ENCODE measurements at places on chromosomes 6 and 20.
A peak's percentile ranks its signal among the peaks of the same experiment; 100 is the strongest.

DNA sequence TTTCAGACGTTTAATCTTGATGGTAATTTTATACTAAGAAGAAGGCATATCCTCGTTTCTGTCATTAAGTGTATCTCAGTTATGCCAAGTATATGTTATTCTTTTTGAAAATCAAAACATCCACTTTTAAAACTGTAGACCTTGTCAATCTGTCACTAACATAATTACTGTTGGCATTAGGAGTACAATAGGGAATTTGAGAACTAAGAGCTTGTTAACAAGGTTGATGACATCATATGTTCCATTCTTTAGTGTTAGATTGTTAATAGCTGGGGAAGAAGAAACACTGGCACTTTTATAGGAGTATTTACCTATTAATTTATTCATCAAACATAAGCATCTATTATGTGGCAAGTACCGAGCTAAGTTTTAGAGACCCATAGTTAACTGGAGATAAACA is 76.2 kb downstream of the MAP3K4 start:
- no peak for DNase-seq

DNA sequence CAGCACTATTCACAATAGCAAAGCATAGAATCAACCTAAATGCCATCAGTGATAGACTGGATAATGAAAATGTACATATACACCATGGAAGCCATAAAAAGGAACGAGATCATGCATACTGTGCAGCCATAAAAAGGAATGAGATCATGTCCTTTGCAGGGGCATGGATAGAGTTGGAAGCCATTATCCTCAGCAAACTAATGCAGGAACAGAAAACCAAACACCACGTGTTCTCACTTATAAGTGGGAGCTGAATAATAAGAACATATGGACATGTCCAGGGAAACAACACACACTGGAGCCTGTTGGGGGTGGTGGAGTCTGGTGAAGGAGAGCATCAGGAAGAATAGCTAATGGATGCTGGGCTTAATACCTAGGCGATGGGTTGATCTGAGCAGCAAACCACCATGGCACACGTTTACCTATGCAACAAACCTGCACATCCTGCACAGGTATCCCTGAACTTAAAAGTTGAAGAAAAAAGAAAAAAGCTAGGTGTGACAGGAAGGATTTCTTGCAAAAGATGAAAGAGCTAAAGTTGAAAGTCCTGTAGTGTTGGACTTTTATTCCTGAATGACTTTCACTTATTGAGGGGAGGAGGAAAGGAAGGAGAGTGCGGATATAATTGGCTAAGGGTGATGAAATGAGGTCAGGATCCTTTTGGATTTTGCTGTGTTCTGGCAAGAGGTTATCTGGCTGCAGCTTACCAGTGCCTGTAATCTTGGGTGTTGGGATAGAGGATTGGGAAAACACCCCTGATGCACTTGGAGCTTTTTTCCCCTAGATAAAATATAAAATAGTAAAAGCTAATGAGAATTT is 8.5 kb downstream of the TRMT11 start:
- no peak for DNase-seq

GRCh38 chr6:150006961-150007464 is 18.3 kb downstream of the RAET1L start:
- DNase-seq, result peak; percentile 32

DNA sequence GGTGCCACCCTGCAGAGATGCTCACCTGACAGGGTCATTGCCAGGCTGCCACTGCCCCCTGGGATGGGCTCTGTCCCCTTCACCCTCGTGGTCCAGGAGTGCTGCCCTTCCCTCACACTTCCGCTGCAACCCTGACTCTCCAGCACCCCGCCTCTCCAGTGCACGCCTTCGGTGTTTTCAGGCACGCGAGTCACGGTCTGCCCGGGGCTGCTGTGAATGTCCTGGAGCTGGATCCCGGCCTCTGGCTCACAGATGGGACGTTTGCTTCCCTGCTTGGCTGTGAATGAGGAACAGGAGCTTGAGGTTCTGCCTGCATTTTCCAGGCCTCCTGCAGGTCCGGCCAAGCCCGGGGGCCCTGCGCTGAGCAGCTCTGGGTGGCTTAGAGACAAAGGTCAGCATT is 343.4 kb downstream of the SMOC2 start:
- DNase-seq, result no peak

DNA sequence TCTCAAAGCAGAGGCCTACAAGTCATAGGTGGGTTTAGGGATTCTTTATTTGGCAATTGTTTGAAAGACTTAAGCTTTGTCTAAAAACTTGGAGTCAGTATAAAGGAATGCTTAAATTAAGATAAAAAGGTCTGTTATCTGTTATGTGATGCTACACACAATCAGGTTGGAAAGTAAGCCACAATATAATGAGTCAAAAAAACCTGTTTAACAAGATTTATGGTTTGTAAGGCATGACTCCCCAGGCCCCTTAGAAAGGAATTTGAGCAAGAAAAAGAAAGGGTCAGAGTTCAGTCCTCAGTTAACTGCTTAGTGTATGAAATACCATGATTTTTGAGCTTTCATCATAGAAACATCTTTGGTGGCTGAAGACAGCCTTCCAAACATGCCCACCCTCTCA is 66.8 kb upstream of the HMGN3 start:
- DNase-seq, result no peak

DNA sequence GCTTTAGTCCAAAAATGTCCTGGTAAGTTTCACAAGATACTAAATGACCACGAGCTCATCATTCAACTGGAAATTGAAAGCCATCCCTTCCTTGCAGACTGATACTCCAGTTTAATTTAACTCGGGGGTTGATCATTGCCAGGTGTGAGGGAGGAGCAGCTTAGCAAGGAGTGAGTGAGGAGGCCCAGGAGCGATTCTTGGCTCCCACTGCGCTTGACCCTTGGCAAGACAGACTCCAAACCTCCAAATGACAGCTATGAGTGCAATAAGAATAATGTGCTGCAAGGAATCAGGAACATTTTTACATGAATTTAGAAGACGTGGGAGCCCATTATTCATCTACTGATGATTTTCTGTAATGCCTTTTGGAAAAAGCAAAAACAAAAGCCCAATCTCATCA is 64.9 kb downstream of the LAMA4 start:
- DNase-seq, result no peak

DNA sequence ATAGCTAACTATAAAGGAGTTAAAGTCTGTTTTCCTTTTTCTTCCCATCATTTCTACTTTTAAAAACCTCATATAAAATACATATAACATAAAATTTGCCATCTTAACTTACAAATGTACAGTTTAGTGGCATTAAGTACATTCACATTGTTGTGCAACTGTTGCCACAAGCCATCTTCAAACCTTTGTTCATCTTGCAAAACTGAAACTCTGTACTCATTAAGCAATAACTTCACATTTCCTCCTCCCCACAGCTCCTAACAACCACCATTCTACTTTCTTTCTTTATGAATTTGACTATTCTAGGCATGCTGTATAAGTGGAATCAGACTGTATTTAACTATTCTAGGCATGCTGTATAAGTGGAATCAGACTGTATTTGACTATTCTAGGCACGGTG is 4.5 kb downstream of the CCDC170 start:
- DNase-seq, result no peak

GRCh38 chr6:161394437-161394836 is 120.6 kb upstream of the AGPAT4 start:
- DNase-seq, result no peak

DNA sequence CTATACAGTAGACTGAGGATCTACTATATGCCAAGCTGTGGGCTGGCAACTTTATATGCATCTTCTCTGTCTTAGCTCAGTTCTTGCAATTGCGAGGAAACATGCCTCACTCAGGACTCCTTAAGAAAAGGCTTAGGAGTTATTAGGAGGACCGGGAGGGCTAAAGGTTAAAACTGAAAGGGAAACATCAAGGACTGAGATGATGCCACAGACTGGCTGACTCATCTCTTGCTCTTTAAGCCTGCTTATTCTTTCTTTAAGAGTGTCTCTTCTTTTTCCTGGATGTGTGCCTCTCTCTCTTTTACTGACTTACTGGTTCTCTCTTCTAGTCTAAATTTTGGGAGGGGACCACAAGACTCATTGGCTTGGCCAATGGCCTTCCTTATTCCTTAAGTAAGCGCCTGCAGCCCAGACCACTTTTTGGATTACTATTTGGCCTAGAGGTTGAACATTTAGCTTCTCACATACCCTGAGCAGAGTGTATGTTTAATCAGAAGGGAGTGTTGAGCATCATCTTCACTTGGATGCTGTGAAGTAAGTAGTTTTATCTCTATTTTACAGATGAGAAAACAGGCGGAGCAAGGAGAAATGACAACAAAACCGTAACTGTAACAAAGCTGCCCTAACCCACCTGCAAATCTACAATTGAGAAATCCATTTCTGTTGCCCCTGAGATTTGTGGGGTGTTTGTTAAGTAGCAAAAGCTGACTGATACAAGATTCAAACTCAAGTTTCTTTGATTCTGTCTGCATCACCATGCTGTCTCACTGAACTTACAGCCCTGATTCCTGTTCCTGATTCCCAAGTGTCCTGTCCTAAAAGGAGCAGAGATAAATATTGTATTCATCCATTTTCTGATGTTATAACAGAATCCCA is 7.2 kb upstream of the SDC4 start:
- DNase-seq, result no peak
